ENCODE measurements at places on chromosomes 12 and 14.

DNA sequence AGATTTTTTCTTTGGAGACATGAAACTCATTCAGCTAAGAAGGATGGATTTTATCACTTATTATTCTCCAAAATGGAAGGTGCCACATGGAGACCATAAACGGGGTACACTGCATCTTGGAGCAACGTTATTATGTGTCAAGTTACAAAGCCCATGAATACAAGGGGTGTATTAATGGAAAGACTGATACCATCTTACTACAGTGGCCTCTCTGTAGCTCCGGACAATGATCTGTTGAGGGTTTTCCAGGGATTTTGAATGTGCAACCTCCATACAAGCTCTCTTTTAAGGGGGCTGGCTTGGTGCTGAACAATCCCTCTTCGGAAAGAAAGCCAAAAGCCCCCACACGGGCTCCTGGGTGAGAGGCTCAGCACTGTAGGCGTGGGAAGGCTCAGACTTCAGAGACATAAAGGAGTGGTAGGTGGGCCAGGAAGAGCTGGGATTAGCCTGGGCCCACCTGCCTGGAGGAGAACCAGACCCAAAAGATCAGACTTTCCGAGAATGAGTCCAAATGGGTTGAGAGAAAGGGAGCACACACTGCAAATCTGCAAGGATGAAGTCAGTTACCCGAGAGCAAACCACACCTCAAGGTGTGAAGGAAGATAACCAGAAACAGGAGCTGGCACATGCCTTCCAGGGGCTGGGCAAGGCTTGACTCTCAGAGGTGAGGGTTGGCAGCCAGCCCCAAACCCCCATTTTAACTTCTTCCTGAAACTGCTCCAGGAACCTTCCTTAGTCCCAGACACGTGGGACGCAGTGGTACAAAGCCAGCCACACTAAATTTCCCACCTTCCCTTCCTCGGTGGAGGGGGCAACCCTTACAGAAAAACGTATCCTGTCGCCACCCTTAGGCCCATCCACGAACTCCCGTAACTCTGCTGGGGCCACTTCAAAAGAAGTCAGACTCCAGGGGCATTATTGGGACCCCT lies 1.5 kb downstream of the VPS37B start:
- peaks cover 56% of the 10 kb centered on the region for H3K4me1 ChIP-seq
- peak overlapping the region; percentile 94 for H3K4me3 ChIP-seq
- H3K36me3 ChIP-seq = no peaks in the 10 kb centered on the region

DNA sequence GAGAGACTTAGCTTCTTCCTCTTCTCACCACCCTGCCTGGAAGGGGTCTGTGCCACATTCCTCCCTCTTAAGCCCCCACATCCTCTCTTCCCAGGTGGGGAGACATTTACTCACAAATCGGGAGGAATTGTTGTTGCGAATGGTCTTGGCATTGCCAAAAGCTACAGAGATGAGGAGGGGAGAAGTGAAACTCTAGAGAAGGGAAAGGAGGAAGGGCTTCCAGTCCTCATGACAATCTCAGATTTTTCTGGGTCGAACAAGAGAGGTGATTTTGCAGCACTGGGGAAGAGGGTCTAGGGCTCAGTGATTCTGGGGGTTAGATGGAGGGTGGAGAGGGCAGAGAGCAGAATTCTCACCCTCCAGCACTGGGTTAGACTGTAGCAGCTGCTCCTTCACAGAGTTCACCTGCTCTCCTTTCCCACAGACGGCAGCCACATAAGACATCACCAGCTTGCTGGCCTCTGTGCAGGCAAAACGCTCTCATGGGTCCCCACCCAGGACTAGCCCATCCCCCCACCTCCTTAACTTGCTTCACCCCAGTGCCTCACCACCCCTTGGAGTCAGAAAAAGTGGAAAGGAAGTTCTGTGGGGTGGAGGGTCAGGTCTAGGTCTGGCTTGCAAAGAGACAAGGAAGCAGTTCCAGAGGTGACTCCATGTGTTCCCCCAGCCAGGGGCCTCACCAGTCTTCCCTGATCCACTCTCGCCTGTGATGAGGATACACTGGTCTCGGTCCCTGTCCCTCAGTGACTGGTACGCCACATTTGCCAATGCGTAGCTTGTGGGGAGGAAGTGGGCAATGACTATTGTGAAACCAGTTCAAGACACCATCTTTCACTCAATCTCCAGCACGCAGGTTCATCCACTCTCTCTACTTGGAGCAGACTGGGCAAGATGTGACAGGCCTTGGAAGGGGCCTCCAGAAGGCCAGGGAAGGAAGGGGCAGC lies 2.7 kb downstream of the MYO1A start:
- H3K4me1 ChIP-seq = no peaks in the 10 kb centered on the region
- H3K4me3 ChIP-seq = no peak overlapping the region
- H3K27me3 ChIP-seq = no peaks in the 10 kb centered on the region
- no peak for DNase-seq
- no peak overlapping the region for H3K27ac ChIP-seq
- no peaks in the 10 kb centered on the region for H3K36me3 ChIP-seq

GRCh38 chr12:46749322-46749721 lies 76.5 kb downstream of the SLC38A4 start:
- no peak overlapping the region for H3K27ac ChIP-seq
- DNase-seq = no peak
- no peaks in the 10 kb centered on the region for H3K36me3 ChIP-seq

GRCh38 chr12:58529114-58529665 lies 391.1 kb downstream of the LRIG3 start:
- H3K4me1 ChIP-seq = peaks cover 14% of the 10 kb centered on the region
- H3K27ac ChIP-seq = peak overlapping the region; percentile 56
- H3K27me3 ChIP-seq = no peaks in the 10 kb centered on the region
- no peak for DNase-seq
- H3K4me3 ChIP-seq = no peak overlapping the region
- no peaks in the 10 kb centered on the region for H3K36me3 ChIP-seq

DNA sequence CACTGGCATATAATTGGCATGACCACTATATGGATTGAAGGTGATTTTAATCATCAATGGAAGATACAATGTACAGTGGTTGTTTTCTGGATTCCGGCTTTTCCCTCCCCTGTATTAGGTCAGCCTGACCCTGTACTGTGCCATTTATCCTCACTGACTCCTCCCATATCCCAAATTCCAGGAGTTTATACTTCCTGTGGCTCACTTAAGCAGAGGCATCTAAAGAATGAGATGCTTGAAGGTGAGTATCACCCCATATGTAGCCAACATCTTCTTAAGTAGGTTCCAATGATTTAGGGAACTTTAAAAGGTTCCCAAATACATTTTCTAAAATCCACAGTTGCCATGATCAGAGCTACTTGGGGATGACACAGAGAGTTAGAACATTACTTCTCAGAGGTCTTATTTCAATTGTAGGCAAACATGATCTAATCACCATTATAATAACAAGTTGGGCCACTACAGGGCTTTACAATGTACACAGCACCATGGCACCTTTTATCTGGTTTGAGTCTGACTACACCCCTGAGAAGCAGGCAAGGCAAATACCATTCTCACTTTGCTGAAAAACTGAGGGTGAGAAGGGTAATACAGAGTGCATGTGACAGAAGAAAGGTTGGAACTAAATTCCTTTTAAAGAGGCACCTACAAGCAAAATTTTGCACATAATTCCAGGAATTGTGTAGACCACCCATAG lies 212.3 kb upstream of the GARIN6 start:
- no peak overlapping the region for H3K27ac ChIP-seq
- H3K4me1 ChIP-seq = no peaks in the 10 kb centered on the region
- no peaks in the 10 kb centered on the region for H3K27me3 ChIP-seq
- DNase-seq = no peak

GRCh38 chr12:104319028-104319427 lies 15.5 kb downstream of the EID3 start:
- H3K4me1 ChIP-seq = no peaks in the 10 kb centered on the region
- no peak overlapping the region for H3K27ac ChIP-seq
- H3K4me3 ChIP-seq = no peak overlapping the region
- no peaks in the 10 kb centered on the region for H3K27me3 ChIP-seq
- peaks cover 4% of the 10 kb centered on the region for H3K36me3 ChIP-seq

DNA sequence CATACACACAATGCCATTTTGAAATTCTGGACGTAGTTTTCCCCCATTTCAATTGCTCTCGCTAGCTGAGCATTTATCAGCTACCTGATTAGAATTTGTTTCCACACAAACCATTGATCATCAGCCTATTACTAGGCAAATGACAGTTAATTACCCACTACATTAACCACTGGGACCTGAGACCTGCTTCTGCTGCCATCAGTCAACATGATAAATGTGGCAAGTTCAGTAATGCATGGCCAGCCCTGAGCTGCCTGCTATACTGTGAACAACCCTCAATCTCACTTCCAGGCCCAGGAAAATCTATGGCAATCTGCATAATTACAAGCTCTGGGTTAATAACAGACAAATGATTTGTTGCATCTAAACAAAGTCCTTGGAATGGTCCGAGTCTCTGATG lies 43.5 kb downstream of the LMO3 start:
- H3K27ac ChIP-seq = no peak overlapping the region
- no peak for DNase-seq
- H3K4me1 ChIP-seq = no peaks in the 10 kb centered on the region
- no peaks in the 10 kb centered on the region for H3K36me3 ChIP-seq

GRCh38 chr12:106273491-106273890 lies 25.7 kb upstream of the CKAP4 start:
- H3K27me3 ChIP-seq = no peaks in the 10 kb centered on the region
- no peaks in the 10 kb centered on the region for H3K36me3 ChIP-seq
- H3K27ac ChIP-seq = no peak overlapping the region
- no peak overlapping the region for H3K4me3 ChIP-seq

GRCh38 chr12:102730996-102731395 lies 186.0 kb downstream of the PAH start:
- H3K27me3 ChIP-seq = no peaks in the 10 kb centered on the region
- H3K36me3 ChIP-seq = no peaks in the 10 kb centered on the region
- H3K4me1 ChIP-seq = no peaks in the 10 kb centered on the region
- no peak overlapping the region for H3K27ac ChIP-seq
- DNase-seq = no peak

DNA sequence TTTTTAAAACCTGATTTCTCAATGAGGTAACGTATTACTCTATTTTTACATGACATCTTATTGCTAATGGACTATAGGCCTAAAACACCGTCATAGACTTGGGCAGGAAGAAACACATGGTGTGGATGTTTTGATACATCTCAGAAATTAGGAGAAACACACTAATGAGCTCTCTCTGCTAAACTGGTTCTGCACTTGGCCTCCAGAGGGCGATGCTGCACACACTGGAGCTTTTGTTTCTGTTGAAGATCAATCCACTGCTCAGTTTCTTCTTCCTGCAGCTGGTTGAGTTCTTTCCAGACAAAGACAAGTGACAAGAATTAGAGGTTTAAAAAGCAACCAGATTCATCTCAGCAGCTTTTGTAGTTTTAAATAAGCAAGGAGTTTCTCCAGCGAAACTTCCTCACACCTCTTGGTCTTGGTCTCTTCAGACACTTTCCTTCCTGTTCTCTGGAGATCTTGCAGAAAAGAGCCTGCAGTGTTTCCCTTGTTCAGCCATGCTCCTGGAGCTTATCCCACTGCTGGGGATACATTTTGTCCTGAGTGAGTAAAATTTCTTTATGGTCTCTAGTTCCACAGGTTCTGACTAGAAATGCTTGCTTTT lies 178.5 kb upstream of the OR4E1 start:
- H3K36me3 ChIP-seq = no peaks in the 10 kb centered on the region
- no peaks in the 10 kb centered on the region for H3K27me3 ChIP-seq
- H3K27ac ChIP-seq = no peak overlapping the region
- H3K4me1 ChIP-seq = no peaks in the 10 kb centered on the region
- DNase-seq = no peak
- H3K4me3 ChIP-seq = no peak overlapping the region

DNA sequence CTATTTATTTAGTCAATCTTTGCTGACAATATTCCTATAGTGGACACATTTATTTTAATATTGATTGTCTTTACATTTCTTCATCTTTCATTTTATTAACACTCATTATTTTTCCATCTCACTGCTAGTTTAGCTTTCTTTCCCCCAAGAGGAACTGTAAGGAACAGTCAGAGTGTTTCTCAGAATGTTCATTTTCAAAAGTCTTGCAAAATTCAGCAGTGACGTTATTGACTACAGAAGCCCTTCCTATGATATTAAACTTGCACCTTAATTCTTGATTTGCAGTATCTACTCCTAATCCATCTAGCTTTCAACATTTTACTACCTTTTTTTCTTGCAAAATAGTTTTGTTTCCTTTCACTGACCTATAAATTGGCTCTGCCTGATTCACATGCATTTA lies 13.0 kb downstream of the CLEC2B start:
- H3K4me3 ChIP-seq = no peak overlapping the region
- peaks cover 9% of the 10 kb centered on the region for H3K4me1 ChIP-seq
- peaks cover 30% of the 10 kb centered on the region for H3K36me3 ChIP-seq
- no peak for DNase-seq
- no peaks in the 10 kb centered on the region for H3K27me3 ChIP-seq

DNA sequence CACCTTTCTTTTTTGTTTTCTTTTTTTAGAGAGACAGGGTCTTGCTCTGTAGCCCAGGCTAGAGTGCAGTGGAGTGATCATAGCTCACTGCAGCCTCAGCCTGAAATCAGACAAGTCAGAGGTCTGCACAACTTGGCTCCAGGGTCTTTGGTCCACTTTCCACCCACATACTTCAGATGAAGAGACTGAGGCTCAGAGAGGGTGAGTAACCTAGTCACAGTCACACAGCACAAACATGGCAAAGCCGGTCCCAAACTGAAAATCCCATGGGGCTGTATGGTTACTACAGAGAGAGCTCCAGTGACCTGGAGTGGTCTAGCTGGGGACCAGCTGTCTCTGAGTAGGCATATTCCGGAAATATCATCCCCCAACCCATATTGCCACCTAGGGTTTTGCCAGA lies 19.2 kb downstream of the LHX5 start:
- H3K36me3 ChIP-seq = no peaks in the 10 kb centered on the region
- no peaks in the 10 kb centered on the region for H3K4me1 ChIP-seq
- H3K4me3 ChIP-seq = no peak overlapping the region
- H3K27ac ChIP-seq = no peak overlapping the region
